ENCODE measurements at places on chromosomes 5 and 9.

- peak; percentile 72 for DNase-seq
Measured at GRCh38 chr5:57676222-57677098, 193.8 kb upstream of the ACTBL2 start.

GRCh38 chr9:123201083-123201482, 67.3 kb downstream of the STRBP start:
- no peak for DNase-seq

DNA sequence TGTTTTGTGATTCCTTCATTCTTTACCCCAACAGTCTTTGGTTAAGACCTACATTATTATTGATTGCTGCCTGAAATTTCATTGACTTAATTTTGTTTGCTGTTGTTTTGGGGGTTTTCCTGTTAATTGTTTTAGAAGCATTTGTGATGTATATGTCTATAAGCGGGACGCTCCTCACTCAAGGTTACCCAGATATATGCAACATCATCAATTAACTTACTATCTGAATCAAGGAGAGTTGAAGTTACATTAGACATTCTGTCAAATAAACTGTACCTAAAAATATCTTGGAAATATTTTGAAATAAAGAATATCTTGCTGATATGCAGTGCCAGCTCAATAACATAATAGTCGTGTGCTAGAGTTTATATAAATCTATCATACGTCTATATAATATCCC, 125.9 kb upstream of the CDH18 start:
- DNase-seq = no peak

GRCh38 chr9:69206047-69206446, 32.0 kb downstream of the TJP2 start:
- no peak for DNase-seq

- DNase-seq = no peak
Measured at GRCh38 chr9:134223591-134224122, 59.3 kb upstream of the RNU6ATAC start.

GRCh38 chr5:151961557-151961956, 36.9 kb upstream of the GLRA1 start:
- no peak for DNase-seq

GRCh38 chr5:116525674-116526073, 48.9 kb downstream of the SEMA6A start:
- DNase-seq = no peak

DNA sequence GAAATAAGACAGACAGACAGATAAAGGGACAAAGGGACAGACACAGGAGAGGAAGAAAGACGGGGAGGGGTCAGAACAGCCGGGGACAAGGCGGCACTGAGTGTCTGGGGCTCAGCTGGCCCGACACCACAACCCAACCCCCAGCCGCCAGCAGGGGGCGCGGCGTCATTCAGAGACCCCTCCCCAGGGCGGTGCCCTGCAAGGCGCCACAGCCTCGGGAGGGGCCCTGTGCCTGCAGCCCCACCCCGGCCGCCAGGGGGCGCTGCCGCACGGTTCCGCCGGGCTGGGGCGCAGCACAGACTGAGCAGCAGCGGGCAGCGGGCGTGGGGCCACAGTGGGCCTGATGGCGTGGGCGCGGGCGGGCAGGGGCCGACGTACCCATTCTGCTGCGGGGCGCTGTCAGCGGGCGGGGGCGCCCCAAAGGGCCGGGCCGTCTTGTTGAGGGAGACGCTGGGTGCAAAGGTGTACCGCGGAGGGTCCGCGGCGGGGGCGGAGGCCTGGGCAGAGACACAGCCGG, 5.9 kb downstream of the PDLIM7 start:
- no peak for DNase-seq

DNA sequence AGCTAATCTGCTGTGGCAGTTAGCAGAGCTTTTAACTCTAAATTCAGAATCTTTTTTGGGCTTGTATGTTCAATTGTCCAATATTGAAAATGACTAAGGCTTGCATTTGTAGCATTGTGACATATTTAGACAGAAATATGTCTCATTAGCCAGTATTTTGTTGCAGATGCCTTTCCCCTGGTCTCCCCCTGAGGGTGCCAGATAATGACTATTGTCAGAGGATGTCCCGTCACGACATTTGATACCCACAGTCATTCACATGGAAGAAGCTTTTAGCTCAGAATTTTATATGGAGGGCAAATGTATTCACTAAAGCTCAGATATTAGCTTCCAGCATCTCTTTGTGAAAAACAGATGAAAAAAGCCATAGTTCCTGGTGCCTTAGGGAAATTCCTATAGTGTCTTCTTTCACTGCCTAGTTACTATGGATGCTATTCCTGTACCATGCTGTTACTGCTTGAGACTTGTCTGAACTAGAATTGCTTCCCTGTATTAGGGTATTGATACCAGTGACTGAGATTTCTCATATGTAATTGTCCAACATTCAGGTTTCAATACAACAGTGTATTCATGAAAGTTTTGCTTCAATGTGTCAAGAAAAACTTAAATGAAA, 96.2 kb downstream of the CCDC192 start:
- DNase-seq = peak; percentile 14

DNA sequence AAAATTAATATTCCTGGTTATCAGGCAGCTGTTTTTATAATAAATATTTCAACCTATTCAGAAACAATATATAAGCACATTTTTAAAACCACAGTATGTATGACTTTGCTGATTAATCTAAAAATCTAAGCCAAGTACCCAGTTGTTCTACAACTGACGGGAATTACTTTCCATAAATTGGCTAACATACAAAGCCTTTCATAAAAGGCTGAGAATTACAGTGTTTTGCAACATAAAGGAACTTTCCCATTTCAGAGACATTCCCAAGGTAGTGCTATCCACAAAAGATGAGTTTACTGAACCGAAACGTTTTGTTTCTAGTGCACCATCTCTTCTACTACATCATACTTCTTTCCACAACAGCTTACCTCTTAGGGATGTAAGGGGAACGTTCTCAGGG, 7.2 kb downstream of the RNF145 start:
- no peak for DNase-seq

DNA sequence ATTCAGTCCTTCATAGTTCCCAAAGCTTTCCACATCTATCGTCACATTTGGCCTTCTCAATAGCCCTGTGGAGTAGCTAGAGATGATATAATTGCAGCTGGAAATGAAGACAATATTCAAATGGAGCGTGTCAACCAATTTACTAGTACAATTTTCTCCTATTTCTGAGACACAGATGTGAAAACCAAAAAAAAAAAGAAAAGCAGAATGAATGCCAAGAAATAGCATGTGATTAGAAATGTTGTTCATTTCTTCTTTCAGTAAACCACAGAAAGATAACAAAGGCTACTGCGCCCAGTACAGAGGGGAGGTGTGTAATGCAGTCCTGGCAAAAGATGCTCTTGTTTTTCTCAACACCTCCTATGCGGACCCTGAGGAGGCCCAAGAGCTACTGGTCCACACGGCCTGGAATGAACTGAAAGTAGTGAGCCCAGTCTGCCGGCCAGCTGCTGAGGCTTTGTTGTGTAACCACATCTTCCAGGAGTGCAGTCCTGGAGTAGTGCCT, 99.0 kb downstream of the MUSK start:
- DNase-seq = peak; percentile 73

GRCh38 chr5:93717162-93717561, 24.2 kb downstream of the POU5F2 start:
- DNase-seq = peak; percentile 49

- no peak for DNase-seq
Measured at GRCh38 chr5:1698589-1699316, 100.9 kb downstream of the MRPL36 start.

DNA sequence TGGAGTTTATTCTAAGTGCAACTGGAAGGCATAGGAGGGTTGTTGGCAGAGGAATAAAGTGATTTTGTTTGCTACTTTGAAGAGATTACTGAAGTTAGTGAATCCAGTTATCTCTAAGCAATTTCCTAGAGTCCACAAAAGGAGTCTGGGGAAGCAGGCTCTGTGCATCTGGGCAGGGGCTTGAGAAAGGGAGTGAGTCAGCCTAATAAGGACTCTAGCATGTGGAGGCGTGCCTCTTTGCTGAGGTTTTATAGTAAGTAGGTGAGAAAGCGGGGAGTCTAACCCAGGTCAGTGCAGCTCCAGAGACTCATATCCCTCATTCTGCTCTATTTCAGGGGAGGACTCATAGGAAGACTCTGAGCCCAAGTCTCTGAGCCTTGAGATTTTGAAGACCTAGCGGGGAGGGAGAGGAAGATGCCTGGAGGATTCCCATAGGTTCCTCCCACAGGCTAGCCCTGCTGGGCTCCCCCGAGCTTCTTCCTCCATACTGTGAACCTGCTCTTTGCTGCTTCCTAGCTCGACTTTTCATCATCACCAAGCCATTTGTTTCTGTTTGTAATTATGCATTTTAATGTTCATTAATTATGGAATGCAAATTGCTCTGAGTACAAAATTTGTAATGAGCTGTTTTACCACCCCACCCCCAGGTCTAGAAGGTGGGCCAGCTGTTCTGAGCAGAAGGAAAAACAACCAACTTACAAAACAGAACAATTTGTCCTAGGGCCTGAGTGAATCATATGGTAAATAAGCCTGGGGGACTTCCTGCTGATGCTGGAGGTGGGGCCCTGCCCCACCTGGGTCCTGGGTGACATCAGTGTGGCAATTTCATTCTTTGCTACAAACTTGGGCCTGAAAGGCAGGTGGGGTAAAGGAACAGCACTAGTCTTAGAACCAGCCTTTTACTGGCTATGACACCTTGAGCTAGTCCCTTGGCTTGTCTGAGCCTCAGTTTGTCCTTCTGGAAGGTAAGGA, 150.2 kb downstream of the TRIM32 start:
- DNase-seq = no peak

DNA sequence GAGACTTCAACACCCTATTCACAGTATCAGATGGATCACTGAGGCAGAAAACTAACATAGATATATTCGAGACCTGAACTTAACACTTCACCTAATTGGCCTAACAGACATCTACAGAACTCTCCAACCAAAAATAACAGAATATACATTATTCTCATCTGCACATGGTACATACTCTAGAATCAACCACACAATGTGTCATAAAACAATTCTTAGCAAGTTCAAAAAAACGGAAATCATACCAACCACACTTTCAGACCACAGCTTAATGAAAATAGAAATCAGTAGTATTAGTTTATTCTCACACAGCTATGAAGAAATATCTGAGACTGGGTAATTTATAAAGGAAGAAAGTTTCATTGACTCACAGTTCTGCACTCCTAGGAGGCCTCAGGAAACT, 387.9 kb downstream of the DEPDC1B start:
- DNase-seq = no peak

GRCh38 chr9:37191403-37192089, 71.2 kb downstream of the ZCCHC7 start:
- DNase-seq = no peak
